ENCODE measurements at places on chromosomes 2 and 18.

GRCh38 chr2:69797836-69798289 lies 31.6 kb upstream of the GMCL1 start:
- H3K27me3 ChIP-seq, result no peaks in the 10 kb centered on the region
- H3K27ac ChIP-seq, result no peak overlapping the region
- H3K4me1 ChIP-seq, result peaks cover 20% of the 10 kb centered on the region

GRCh38 chr18:6058941-6059340 lies 163.6 kb upstream of the TMEM200C start:
- H3K27ac ChIP-seq, result no peak overlapping the region
- no peak overlapping the region for H3K4me3 ChIP-seq
- no peak for DNase-seq
- H3K36me3 ChIP-seq, result no peaks in the 10 kb centered on the region
- no peaks in the 10 kb centered on the region for H3K27me3 ChIP-seq

DNA sequence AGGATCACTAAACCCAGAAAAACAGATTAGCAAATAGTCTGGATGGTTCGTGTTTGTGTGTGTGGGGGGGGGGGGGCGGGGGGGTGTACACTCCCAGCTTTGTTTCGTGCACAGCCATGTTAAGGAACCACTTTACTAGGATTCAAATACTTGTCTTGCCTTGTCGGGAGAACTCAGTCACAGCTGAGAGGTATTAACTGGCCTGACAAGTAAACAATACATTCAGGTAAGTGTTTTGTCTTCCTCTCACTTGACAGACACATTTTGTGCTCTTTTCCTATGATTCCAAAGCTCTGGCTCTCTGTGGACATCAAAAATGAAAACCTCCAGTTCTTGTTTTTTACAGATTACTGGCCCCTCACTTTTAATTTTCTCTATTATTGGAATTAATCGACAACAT lies 173.5 kb downstream of the LRP1B start:
- no peaks in the 10 kb centered on the region for H3K4me1 ChIP-seq
- DNase-seq, result no peak
- H3K27me3 ChIP-seq, result no peaks in the 10 kb centered on the region
- no peak overlapping the region for H3K4me3 ChIP-seq

DNA sequence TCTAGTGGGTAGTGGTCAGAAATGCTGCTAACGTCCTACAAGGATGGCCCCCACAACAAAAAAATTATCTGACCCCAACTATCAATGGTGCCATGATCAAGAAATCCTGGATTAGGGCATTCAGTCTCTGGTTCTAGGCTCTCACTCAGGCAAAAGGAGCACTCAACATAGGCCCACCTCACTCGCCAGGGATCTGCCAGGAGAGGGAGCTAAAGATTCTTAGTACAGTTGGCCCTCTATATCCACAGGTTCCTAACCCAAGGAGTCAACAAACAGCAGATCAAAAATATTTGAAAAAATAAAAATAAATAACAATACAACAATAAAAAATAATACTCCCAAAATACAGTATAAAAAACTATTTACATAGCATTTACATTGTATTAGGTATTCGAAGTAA lies 10.0 kb downstream of the SLC4A5 start:
- H3K4me1 ChIP-seq, result no peaks in the 10 kb centered on the region
- no peaks in the 10 kb centered on the region for H3K36me3 ChIP-seq
- no peaks in the 10 kb centered on the region for H3K27me3 ChIP-seq
- DNase-seq, result peak; percentile 70
- no peak overlapping the region for H3K4me3 ChIP-seq

- H3K4me1 ChIP-seq, result peaks cover 21% of the 10 kb centered on the region
- peaks cover 10% of the 10 kb centered on the region for H3K36me3 ChIP-seq
- peak overlapping the region; percentile 62 for H3K27ac ChIP-seq
- DNase-seq, result no peak
- no peak overlapping the region for H3K4me3 ChIP-seq
- peaks cover 79% of the 10 kb centered on the region for H3K27me3 ChIP-seq
Observed at GRCh38 chr18:57438743-57439608, 3.8 kb downstream of the ONECUT2 start.

- no peak for DNase-seq
- H3K27ac ChIP-seq, result no peak overlapping the region
- no peaks in the 10 kb centered on the region for H3K27me3 ChIP-seq
- H3K36me3 ChIP-seq, result no peaks in the 10 kb centered on the region
Observed at GRCh38 chr18:42807887-42808286, 307.6 kb downstream of the RIT2 start.

DNA sequence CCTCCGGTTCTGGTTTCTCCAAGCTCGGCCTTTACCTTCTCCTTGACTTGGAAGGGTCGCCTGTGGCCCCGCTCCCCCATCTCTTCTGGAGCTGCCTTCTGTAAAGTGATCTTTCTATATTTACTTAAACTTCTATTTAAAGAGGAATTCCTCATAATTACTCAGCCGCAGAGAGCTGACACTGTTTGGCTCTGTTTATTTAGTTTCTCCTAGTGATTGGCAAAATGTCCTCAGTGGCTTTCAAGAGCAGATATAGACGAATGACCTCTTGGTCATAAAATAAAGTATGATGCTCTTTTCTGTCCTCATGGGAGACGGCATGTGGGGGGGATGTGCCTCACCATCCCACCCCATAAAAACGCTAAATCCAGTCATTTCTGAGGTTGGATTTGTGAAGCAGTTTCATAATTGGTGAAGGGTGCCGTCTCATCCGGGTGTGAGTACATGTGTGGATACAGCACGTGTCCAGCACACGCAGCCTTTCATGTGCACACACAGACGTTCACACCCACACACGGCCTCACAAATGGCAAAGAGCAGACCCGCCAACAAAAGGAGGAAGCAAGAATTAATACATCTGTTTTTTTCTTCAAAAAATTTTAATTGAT lies 43.4 kb upstream of the SMAD7 start:
- DNase-seq, result no peak
- H3K27me3 ChIP-seq, result peaks cover 3% of the 10 kb centered on the region
- H3K4me3 ChIP-seq, result no peak overlapping the region

DNA sequence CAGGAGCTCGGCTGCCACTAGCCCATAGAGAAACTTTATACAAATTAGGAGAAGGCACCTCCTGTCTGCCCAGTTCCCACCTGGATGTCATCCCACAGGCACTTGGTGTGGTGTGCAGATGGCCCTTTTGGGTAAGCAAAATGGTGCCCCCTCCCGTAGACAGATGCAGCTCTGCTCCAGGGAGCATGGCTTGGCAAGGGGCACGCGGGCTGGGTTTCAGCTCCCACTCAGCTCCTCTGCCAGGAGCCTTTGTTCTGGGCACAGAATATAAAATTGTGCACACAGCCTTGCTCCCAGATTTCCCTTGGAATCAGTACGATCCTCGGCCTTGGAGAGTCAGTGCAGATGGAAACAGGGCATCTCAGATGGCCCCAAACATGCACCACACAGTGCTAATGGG lies 20.3 kb upstream of the KCNF1 start:
- H3K36me3 ChIP-seq, result no peaks in the 10 kb centered on the region
- no peaks in the 10 kb centered on the region for H3K4me1 ChIP-seq
- H3K4me3 ChIP-seq, result no peak overlapping the region
- peaks cover 11% of the 10 kb centered on the region for H3K27me3 ChIP-seq

All from activated CD4-positive, alpha-beta T cell treated with anti-CD3 and anti-CD28 coated beads, Interleukin-2, amount 10 ng/mL, durations not matched to agents 24 days and 14 days (primary cell).